ENCODE measurements at places on chromosomes 3 and 15. TPM values are rescaled to one million over a fixed set of nuclear protein-coding genes. Genes with fewer than 3 reads are reported as not detected.

CCRL2 gene
- total RNA-seq: 1.7 TPM

CD200 gene
- 7.2 TPM for total RNA-seq

- no peaks in the 10 kb centered on the region for H3K27me3 ChIP-seq
- H3K27ac ChIP-seq: no peak overlapping the region
- no peak overlapping the region for H3K4me3 ChIP-seq
Observed at GRCh38 chr3:24756101-24756888, 261.6 kb upstream of the THRB start.

GRCh38 chr15:63236272-63236671 lies 41.1 kb upstream of the APH1B start:
- no peaks in the 10 kb centered on the region for H3K36me3 ChIP-seq
- no peaks in the 10 kb centered on the region for H3K27me3 ChIP-seq
- no peak overlapping the region for H3K4me3 ChIP-seq
